ENCODE measurements at places on chromosomes 13 and 19.

DNA sequence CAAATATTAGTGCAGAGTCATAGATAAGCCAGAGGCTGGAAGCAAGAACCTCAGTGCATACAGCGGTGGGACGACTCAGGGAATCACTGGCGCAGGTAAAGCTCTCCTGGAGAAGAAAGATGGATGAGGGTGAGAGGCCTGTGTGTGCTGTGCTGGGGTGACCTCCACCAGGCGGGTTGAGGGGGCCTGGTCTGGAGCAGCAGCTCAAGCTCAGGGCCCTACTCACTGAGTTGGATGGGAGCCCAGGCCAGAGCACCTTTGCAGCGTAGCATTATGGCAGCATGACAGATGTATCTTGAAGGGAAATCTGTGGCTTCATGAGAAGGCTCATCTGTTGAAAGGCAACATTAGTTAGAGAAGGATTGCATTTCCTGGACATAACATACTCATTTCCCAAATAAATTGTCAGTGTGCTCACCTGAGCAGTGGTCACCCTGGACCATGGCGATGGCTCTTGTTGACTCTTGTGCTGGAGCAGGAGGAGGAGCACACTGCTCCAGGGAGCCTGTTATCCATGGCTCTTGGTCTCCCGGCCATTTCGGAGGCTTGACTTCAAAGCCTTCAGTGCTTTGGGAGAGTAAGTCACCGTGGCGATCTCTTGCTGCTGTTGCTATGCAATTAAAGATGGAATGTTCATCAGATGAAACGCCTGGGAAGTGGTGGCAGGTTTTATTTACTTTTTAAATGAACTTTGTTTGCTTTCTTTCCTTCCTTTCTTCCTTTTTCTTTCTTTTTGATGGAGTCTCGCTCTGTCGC is 25.0 kb downstream of the HNRNPM start:
- no peak for DNase-seq

DNA sequence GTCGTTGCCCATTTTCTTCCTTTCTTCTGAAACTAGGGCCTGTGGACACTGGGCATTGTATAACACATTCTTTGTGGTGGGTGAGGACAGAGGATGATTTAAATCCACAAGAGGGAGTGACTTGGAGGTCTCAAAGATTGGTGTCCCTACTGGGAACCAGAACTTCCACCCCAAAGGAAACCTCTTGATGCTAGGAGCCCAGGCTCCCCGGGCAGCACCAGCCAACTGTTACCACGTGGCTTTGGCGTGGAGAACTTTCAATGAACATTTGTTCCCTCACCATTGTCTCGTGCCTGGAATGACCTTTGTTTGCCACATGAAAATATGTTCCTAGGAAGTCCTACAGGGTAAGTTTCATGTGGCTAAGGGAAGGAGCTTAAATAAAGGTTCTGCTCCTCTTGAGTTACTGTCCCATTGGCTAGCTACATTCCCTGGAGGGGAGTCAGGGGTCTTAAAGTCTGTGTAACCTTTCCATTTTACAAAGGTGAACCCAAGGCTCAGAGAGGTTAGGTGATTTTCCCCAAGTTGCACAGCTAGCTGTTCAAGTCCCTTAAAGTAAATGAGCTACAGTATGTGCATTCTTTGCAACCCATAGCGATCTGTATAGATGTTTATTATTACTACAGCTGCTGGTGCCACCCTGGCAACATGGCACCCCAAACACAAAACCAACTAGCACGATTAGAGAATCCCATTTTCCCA is 5.0 kb upstream of the CDX2 start:
- DNase-seq, result no peak

GRCh38 chr13:53151336-53152056 is 122.9 kb downstream of the OLFM4 start:
- peak; percentile 58 for DNase-seq

DNA sequence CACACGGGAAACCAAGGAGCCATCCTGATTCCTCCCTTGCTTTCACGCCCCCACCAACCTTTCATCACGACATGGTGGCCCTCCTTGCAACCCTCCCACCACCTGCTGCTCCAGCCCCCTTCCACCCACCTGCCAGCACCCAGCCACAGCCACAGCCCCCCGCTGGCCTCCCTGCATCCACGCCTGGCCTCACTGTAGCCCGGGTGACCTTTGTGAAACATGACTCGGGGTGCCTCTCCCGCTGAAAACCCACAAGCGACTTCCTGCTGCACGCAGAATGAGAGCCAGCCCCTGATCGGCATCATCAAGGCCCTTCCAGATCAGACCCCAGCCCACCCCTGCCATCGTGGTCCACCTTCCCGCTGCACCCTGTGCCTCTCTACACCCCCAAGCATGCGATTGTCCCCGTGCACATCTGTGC is 14.9 kb downstream of the POP4 start:
- no peak for DNase-seq

DNA sequence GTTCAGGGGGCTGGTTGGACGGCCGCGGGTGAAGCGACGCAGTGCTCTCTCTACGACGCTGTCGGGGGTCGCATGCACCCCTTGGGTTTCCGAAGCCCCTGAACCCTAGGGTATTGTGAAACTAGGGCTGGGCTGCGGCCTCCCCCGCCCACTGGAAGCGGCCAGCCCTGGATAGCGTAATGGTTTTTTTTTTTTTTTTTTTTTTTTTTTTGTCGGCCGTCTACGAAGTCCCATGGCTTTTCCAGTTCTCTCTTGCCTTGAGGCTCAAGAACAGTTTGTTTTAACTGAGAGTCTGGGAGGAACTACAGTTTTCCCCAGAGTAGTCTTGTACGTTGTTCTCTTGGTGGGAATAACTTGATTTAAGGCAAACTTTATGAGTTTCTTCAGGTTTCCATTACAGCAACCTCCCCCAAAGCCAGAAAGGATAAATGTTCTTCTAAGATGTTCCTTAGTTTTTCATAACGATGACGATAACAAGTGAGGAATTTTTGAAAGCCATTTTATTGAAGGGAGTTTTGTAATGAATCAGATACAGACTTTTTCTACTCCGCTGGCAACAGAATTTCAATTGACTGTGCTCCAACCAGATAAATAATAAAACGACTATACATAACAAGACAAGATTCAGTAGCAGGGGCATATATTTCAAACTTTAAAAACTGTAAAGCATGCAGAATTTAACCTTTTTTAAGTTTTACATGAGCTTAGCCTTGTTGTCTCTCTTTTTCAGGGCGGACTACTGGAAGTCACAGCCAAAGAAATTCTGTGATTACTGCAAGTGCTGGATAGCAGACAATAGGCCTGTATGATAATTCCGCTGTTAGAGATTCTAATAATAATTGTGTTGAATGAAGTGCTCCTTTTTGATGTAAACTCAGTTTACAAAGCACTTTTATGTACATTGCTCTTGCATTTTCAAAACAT is 867 bp downstream of the WBP4 start:
- no peak for DNase-seq

- DNase-seq, result no peak
These were observed 937 bp upstream of the SPRY2 start for GRCh38 chr13:80341756-80342370.

- DNase-seq, result no peak
These were observed 11.5 kb downstream of the PLEKHA4 start for GRCh38 chr19:48856921-48857320.

DNA sequence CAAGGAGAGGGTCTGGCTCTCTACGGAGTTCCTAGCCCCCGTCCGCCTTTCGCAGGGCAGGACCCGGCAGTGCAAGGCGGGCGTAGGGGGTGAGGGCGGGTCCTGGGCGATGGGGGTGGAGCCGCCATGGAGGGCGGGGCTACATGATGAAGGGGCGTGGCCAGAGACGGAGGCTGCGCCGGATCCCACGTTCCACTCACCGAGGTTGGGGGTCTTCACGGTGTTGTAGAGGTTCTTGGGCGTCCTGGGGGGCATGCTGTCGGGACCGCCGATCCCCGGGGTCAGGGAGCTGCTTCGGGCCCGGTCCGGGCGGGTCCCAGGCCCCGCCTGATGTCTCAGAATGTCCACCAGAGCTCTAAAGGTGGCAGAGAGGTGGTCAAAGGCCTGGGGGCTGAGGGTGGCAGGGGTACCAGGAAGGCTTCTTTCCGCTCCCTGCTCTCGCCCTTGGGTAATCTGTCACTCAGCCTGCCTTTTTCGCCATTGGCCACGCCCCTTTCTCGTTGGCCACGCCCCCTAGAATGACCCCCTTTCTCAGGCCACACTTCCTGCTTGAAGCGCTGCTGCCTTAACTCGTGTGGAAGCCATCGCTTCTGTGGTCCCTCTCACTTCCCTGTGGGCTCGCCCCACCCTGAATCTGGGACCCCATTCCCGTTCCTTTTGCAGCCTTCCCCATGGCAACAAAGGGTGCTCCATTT is 2.5 kb downstream of the SHISA7 start:
- DNase-seq, result peak; percentile 42

GRCh38 chr19:29804493-29804892 is 7.3 kb upstream of the CCNE1 start:
- no peak for DNase-seq

Data from RPMI8226 (cell line).